T-helper 1 cell (primary cell): ENCODE measurements at places on chromosomes 2 and 18.

GRCh38 chr2:165601928-165602521 is 132.5 kb downstream of the CSRNP3 start:
- no peak for DNase-seq

GRCh38 chr2:37667704-37668103 is 3.7 kb downstream of the CDC42EP3 start:
- DNase-seq = no peak

DNA sequence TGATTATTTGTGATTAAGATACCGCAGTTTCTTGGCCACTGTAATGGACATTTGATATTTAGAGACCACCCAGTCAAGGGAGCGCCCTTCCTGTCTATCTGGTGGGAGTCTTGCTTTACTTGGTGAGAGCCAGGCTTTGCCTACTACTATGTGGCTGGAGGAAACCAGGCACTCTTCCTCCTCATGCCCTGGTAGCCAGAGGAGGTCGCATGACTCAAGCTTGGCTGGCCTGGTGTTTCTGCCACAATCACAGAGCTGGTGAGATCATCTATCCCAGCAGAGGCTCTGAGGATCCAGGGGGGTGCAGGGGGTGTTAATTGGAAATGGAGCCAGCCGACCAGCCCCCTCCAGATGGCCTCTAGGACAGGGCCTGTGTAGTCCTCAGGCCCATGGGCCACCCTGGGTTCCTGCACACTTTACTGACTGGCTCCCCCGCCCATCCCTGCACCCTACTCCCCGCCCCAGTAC is 46.8 kb upstream of the BIN1 start:
- no peak for DNase-seq

- no peak for DNase-seq
Observed at GRCh38 chr18:77250501-77250925, 865 bp downstream of the GALR1 start.

GRCh38 chr2:214533541-214533940 is 122.7 kb downstream of the VWC2L start:
- no peak for DNase-seq

GRCh38 chr18:70299393-70299792 is 10.5 kb downstream of the SOCS6 start:
- no peak for DNase-seq

DNA sequence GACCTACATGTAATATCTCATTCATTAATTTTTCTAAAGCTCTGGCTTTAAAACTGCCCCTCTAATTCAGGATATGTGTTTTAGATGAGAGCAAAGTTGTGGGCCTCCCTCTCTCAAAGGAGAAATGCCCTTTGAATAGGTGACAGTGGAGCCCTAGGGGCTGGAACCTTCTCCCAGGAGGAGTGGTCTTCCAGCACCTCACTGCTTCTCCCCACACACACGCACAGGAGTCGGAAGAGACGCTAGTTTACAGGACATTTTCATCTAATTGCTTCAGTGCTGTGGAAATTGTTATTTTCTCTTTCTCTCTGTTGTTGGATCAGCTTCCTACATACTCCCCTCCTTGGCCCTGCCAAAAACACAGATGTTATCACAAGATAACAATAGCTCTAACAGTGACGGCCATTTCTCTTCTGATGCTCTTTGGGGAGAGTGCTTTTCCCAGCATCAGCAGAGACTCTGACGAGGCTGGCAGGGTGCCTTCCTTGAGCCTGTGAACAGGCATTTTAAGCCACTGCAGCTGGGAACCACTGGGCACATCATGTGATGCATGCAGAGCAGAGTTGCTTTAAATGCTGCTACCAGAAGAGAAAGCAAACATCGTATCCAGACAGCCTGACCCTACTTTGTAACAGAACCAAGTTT is 209.4 kb upstream of the SP5 start:
- no peak for DNase-seq

DNA sequence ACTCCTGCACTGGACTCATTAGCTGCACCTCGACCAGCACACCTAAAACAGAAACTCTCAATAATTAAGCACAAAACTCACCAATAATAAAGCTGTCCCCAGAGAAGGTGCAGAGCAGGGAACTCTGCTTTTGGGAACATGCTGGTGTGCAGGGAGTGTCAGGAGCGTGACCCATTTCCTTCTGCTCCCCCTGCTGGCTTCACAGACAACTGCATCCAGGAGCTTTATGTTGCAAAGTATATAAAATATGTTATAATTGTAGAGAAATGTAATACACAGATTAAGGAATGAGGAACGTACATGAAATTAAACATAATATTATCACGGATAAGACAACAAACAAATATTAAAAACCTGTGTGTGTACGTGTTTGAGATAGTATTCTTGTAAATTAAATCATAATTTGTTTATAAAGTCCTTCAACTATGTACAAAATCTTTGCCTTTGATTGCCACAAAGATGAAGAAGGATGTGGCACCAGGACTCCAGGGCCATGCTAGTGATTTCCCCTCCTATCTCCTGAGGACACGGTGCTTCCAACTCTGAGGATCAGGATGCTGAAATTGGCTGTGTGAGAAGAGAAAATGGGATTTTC is 68.6 kb upstream of the MAL start:
- DNase-seq = no peak

GRCh38 chr2:42060718-42061619 is 13.1 kb downstream of the PKDCC start:
- no peak for DNase-seq
